Right ventricle myocardium superior (tissue), 1 donor: ENCODE measurements at places on chromosomes 2 and 18. TPM values are rescaled to one million over a fixed set of nuclear protein-coding genes. Genes with fewer than 3 reads are reported as not detected.

- DNase-seq: no peak
Observed at GRCh38 chr2:59761966-59762365, 791.5 kb downstream of the BCL11A start.

- no peak for DNase-seq
Observed at GRCh38 chr2:122263746-122264145, 508.3 kb downstream of the TSN start.

- DNase-seq: no peak
Observed at GRCh38 chr2:131580187-131580586, 52.5 kb downstream of the CCDC74A start.

RESP18 gene
- total RNA-seq: not detected

DNA sequence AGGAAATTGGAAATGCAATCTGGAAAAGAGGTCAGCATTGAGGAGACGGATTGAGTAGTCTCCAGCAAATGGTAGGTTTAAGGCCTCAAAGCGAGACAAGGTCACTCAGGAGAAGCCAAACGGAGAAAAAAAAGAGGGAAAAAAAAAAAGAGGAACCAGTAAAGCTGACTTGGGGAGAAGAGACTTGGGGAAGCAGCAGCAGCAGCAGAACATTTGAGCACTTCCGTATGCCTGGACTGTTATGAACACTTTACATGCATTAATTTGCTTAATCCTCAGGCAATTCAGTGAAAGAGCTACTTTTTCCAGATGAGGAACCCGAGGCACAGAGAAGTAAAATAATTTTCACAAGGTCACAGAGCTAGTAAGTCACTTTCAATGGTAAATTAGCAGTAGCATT, 81.3 kb downstream of the OSBPL6 start:
- no peak for DNase-seq

GRCh38 chr2:10257500-10258147, 45.1 kb upstream of the HPCAL1 start:
- peak; percentile 29 for DNase-seq

DNA sequence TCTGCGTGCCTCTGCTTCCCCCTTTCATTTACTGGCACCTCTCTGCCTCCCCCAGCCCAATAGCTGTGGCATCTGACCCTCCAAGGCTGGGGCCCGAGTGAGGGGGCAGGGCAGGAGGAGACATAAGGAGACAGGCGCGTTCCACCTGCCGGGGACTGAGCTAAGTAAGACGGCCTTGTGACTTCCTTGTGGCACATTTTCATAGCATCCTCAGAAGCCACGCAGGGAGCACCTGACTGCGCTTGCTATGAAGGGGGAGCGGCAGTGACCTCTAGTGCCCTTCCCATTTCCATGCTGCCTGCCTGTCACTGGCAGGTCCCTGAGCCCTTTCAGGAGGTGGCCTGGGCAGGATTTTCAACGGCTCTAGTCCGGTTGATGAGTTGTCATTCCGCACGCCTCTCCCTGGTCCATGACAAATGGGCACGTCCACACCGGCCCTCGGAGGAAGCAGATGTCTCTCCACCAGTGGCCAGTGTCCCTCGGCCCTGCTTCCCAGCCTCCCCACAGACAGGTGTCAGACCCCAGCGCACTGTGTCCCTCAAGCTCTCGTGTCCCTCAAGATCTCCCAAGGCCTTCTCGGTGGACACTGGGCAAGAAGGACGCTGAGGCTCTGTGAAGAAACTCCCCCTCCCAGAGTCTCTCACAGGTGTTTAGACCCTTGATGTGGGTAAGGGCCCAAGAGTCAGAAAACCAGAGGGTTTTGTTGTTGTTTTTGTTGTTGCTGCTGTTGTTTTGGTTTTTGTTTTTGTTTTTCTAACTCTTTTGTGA, 42.7 kb downstream of the CYP26B1 start:
- DNase-seq: no peak

DNA sequence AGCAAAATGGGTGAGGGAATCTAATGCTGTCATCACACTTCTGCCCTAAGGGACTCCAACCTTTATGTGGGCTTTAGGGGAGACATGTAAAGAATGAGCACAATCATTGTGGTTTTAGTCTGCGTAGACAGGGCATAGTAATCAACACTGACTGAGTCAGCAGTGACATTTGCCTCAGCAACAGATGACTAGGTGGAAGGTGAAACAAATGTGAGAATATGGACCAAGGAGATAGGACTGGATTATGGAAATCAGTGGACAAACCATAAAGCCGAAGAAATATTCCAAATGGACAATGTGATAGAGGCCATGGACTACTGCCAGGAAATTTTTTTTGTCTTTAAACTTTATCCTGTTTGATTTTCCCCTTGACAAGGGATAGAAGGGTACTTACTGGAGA, 83.9 kb downstream of the PDK1 start:
- DNase-seq: no peak

TPO gene
- 7.0 TPM for total RNA-seq

GRCh38 chr2:66301767-66302140, 133.2 kb upstream of the MEIS1 start:
- DNase-seq: no peak

- no peak for DNase-seq
Observed at GRCh38 chr2:231691251-231691772, 17.0 kb upstream of the PTMA start.

TBR1 gene
- not detected for total RNA-seq

KCNS3 gene
- 4.2 TPM for total RNA-seq
